ENCODE measurements at places on chromosomes 12 and 14.

- no peak for DNase-seq
Observed at GRCh38 chr14:40003773-40004172, 571.5 kb upstream of the FBXO33 start.

DNA sequence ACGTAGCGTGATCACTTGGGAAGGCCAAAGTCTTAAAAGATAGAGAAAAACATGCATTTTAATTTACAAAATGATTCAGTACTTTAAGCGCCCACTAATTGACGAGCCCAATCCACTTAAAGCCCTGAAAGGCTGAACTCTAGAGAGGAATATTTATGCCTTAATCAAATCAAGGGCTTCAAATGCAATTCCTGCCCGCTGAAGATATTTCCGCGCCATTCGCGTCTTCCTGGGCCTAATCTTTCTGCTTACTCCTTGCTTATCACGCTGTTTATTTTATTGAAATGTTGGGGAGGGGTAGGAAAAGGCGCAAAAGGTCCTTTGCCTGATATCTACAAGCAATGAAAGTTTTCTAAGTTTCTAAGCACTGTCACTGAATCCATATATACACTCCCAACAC, 4.0 kb downstream of the TBX3 start:
- DNase-seq = no peak

DNA sequence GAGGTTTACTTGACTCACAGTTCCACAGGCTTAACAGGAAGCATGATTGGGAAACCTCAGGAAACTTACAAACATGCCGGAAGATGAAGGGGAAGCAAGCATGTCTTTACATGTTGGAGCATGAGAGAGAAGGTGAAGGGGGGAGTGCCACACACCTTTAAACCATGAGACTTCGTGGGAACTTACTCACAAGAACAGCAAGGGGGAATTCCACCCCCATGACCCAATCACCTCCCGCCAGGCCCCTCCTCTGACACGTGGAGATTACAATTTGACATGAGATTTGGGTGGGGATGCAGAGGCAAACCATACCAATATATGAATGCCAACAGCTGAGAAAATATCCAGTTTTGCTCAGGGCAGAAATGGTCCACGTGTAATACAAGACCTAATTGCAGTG, 518.6 kb downstream of the VRK1 start:
- DNase-seq = no peak

GRCh38 chr12:14431975-14432374, 66.5 kb downstream of the ATF7IP start:
- DNase-seq = no peak

DNA sequence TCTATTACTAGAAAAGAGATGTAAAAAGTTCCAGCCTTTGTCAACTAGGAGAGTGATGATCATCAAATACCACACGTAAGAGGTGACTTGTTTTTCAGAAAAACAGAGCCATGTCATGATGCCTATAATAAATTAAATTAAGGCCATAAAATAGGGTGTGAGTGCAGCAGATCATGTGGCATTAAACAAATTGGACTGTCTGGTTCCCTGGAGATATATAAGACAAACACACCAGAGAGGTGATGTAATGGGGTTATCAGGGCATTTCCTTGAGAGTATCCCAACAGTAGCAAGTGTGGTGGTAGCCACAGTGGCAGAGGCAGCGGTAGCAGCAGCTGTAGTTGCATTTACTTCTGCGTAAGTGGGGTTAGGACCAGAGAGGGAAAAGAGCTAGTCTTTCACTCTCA, 14.6 kb upstream of the GALNT6 start:
- DNase-seq = no peak

DNA sequence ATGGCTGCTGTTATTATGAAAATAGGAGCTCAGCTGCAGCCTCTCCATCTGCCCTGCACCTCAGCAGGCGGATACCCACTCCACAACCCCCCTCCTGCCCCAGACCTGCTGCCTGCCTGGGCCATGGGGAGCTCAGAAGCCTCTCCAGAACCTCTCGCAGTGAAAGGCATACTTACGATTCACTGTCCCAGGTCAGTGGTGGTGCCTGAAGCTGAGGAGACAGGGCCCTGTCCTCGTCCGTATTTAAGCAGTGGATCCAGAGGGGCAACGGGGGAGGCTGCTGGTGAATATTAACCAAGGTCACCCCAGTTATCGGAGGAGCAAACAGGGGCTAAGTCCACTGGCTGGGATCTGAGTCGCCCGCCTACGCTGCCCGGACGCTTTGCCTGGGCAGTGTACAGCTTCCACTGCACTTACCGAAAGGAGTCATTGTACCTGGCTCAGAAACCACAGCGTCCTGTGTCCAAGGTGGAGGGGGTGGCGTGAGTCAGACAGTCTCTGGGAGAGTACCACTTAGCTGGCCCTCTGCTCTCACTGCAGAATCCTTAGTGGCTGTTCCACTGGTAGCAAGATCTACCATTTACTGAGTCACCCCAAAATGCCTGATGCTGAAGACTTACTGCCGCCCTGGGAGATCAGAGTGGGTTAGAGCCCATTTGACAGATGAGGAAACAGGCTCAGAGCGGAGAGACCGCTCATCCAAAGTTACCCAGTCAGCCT, at the start of gene SERPINA1:
Gene SERPINA1, minus strand, starts transcription at position 219 of the 720 bp plus-strand sequence. CDS start 5,365 bp downstream, outside the sequence.
- DNase-seq = peak; percentile 51

DNA sequence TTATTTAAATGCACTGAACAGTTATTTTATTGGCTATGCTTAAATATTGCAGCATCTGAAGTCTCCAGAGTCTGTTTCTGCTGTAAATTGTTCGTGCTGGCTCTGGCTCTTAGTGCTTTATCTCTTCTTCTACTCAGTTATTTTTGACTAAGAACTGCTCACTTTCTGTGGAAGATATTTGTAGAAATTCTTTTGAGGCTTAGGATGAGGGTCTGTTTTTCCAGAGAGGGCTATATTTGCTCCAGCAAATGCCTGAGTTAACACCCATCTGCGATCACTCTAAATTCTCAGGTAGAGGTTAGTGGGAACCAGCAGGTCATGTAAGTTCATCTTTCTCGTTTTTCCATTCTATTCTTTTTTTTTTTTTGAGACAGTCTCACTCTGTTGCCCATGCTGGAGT, 71.1 kb downstream of the ARL6IP4 start:
- DNase-seq = no peak

DNA sequence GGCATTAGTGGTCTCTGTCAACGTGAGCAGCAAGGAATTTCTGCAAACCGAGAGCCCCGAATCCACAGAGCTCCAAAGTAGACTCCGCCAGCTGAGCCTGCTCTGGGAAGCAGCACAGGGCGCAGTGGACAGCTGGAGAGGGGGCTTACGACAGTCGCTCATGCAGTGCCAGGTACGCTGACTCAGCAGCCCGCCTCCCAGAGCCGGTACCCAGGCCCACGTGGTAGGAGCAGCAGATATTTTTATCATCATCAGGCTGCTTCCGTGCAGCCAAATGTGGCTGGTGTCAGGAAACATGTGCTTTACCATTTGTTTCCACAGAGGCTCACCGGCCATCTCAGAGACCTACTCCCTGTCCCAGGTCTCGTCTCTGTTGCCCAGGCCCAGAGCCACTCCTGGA, 73.7 kb downstream of the ESR2 start:
- DNase-seq = peak; percentile 16

DNA sequence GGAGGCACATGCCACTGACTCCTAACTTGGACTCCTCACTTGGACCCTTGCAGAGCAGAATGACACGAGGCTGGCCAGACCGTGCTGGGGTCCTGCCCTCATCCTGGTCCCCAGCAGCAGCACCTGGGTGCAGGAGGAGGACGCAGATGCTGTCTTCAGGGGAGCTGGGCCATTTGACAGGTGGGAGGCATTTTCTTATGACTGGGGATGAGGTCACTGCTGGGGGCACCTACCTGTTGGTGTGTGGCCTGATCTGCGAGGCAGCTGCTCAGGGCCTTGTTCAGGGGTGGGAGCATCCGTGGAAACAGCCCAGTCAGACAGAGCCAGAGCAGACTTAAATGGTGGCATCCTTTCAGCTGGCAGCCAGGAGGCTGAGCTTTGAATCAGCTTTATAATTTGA, 57.3 kb downstream of the CACNA1C start:
- no peak for DNase-seq

GRCh38 chr12:85820101-85820500, 16.1 kb downstream of the RASSF9 start:
- no peak for DNase-seq

- peak; percentile 57 for DNase-seq
Observed at GRCh38 chr14:50766338-50766886, 64.5 kb downstream of the NIN start.

DNA sequence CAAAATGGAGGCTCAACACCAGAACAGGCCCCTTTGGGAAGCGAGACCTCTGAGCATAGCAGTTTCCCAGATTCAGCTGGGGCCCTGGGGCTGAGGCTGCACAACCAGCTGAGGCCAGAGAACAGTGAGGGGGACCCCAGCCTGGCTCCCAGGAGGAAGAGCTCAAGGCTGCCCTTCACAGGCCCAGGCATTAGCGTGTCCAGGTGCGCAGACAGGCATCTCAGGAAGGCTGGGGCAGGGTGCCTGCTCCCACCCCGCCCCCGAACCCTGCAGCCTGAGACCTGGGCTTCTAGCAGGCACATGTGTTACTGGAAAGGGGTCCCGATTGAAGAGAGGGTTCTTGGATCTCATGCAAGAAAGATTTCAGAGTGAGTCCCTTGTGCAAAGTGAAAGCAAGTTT, 27.2 kb downstream of the CALM1 start:
- DNase-seq = no peak

GRCh38 chr12:30144777-30145683, 361.3 kb upstream of the TMTC1 start:
- DNase-seq = no peak

DNA sequence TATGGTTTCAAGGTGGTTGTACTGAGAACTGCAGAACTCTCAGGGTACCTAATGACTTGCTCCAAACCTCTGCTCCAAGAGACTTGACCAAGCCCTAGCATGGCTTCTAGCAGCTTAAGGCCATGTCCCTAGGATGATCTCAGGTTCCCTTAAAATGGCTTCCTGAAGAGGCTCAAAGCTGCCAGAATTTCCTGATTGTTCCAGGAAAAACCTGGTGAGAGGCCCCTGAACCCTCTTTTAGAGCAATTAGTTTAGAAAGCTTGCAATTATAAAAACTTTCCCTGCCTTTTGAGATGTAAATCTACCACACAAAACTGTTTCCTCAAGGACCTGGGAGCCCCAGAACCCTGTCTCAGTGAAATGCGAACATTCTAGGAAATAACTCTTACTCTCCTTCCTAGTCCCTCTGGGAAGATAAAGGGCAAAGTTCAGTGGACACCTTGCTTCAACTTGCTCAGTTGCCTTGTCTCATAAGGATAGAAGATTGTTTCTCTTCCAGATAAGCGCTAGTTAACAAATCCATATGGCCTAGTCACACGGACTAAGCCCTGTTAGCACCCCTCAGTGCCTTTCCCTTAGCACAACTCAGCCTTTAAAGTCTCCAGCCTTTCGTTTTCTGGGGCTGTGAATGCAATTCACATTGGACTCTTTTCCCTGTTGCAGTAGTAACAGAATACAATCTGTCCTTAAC, 2.5 kb downstream of the CMAS start:
- DNase-seq = no peak

GRCh38 chr14:31122921-31123320, 84.7 kb downstream of the HECTD1 start:
- DNase-seq = no peak

GRCh38 chr12:122983789-122984515, 3.5 kb downstream of the ARL6IP4 start:
- DNase-seq = no peak

- DNase-seq = no peak
Observed at GRCh38 chr14:105864116-105864515, 337.7 kb downstream of the TMEM121 start.

GRCh38 chr14:104184911-104185499, 46.6 kb downstream of the KIF26A start:
- no peak for DNase-seq

Data from fibroblast of mammary gland (primary cell).